ENCODE measurements at places on chromosomes 13 and 19.
A peak's percentile ranks its signal among the peaks of the same experiment; 100 is the strongest.

GRCh38 chr13:53821632-53822031 is 793.0 kb downstream of the OLFM4 start:
- DNase-seq = no peak

- no peak for DNase-seq
Observed at GRCh38 chr13:104170980-104171555, 1104.9 kb upstream of the SLC10A2 start.

GRCh38 chr13:48858122-48858902 is 117.4 kb upstream of the FNDC3A start:
- DNase-seq = no peak

DNA sequence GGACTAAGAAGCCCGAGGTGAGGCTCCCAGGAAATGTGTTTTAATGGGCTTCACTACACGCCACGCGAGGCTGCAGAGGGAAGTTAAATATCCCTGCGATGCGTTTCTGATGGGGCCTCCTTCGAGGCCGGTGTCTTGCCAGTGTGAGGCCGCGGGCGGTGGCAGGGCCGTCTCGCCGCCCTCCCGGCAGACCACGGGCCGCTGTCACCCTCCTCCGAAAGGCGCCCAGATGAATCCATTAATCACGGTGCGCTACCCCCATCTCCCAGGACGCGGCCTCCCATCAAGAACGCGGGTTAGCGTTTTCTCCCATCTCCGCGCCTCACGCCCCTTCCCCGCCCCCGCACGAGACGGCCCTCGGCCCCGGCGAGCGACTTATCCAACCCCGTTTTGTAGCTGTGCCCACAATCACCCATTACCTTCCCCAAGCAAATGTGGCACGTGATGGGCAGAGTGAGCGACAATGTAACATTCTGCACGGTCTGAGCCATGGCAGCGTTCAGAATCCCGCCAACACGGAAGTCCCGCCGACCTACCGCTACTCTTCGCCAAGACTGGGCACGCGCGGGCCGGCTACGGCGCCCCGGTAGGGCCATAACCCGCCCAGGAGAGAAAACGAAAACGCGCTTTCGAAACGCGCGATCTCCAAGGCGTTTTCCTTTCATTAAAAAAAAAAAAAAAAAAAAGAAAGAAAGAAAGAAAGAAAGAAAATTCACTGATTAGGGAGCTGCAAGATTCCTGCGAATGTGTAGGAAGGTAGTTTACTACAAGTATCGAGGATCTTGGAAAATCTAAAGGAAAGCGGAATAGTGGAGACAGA is at the start of gene OBI1:
Gene OBI1, minus strand, starts transcription at position 526 of the 820 bp plus-strand sequence. Its CDS starts 35 bp downstream, at position 491.
- DNase-seq = peak; percentile 86

GRCh38 chr13:111644750-111645149 is 324.3 kb downstream of the TEX29 start:
- DNase-seq = no peak

DNA sequence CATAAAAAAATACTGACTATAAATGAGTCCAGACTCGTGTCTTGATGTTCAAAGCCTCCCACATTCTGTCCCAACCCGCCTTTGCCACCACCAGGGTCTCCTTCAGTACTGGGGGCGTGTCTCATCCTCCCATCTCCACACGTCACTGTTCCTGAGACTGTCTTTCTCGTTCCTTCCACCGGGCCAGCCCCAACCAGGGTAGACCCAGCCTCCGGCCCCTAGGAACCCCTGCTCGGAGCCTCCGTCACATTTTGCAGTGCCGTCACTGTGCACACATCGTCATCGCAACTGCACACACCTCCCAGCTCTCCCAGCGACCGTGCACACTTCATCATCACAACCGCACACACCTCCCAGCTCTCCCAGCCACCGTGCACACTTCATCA is 73.4 kb downstream of the SPACA7 start:
- DNase-seq = no peak

GRCh38 chr13:46726347-46726746 is 70.6 kb downstream of the ESD start:
- no peak for DNase-seq

DNA sequence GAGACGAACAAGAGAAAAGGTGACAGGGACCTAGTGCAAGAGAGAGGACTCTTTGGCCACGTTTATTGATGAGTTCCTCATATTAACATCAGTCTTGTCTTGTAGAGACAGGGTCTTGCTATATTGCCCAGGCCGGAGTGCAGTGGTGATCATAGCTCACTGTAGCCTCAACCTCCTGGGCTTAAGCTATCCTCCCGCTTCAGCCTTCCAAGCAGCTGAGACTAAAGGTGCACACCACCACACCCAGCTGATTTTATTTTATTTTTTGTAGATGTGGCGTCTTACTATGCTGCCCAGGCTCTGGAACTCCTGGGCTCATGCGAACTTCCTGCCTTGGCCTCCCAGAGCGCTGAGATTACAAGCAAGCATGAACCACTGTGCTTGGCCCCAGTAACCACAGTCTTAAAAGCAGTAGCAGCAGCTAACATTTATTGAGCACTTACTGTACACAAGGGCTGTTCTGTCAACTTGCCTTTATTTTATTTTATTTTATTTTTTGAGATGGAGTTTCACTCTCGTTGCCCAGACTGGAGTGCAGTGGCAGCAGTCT is 1.1 kb upstream of the SH2D3A start:
- DNase-seq = peak; percentile 24

DNA sequence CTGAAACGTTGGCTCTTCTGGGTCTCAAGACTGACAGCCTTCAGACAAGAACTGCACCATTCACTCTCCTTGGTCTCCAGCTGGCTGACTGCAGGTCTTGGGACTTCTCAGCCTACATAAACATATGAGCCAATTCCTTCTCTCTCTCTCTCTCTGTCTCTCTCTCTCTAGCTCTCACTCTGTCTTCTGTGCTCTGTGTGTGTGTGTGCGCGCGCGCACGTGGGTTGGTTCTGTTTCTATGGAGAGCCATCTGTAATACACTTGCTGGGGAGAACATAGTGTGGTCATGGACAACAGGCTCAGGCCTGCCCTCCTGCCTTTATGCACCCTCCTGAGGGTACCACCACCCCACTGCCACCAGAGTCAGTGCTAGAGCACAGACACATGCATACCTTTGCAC is 13.7 kb upstream of the SERPINE3 start:
- DNase-seq = no peak

- no peak for DNase-seq
Observed at GRCh38 chr13:30870049-30870884, 35.8 kb upstream of the MEDAG start.

- no peak for DNase-seq
Observed at GRCh38 chr13:39284801-39285388, 246.6 kb downstream of the NHLRC3 start.

DNA sequence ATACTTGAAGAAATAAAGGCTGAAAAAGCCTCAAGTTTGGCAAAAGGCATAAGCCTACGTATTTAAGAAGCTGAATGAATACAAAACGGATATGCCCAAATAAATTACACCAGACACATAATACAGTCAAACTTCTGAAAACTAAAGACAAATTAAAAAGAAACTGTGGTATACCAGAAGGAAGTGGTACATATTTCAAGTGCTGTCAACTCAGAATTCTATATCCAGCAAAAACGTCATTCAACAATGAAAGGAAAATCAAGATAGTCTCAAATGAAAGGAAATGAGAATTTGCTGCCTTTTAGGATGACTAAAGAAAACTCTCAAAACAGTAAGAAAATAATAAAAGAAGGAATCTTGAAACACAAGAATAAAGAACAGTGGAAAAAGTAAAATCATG is 69.5 kb downstream of the POLR1D start:
- DNase-seq = no peak

- no peak for DNase-seq
Observed at GRCh38 chr13:43390619-43391018, 367.2 kb downstream of the DNAJC15 start.

DNA sequence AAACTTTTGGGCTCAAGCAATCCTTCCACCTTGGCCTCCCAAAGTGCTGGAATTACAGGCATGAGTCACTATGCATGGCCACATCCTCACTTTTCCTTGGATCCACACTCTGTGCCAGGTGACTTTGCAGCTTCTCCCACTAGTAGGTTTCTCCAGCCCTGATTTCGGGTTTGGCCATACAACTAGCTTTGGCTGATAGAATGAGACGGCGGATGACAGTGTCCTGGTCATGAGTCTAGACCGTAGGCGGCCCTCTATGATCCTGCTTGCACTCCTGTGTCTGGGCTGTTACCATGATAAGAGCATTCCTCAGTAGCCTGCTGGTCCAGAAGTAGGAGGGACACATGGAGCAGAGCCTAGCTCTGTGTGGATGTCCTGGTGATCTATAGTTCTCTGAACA is 112.5 kb upstream of the KL start:
- no peak for DNase-seq

- DNase-seq = no peak
Observed at GRCh38 chr13:62502588-62502987, 1086.9 kb upstream of the PCDH20 start.

- DNase-seq = no peak
Observed at GRCh38 chr13:55893540-55893939, 1247.2 kb upstream of the PRR20A start.

DNA sequence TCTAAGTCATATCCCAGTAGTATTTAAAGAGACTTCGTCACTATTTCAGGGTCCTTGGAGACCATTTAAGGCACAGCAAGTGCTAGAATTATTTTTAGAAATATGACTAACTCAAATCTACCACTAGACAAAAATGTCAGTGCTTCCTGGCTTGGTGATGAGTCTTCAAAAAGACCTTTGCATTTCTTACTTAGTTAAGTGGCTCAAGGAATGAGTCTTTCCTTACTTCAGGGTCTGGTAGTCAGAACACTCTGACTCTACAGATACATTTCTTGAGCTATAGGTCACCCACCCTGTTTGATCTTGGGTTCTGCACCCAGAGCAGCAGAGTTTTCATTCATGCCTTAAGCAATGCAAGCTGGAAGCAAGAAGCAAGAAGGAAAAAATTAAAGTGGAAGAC is 191.0 kb upstream of the HTR2A start:
- no peak for DNase-seq

- DNase-seq = no peak
Observed at GRCh38 chr13:21672287-21672680, 1.4 kb downstream of the FGF9 start.

DNA sequence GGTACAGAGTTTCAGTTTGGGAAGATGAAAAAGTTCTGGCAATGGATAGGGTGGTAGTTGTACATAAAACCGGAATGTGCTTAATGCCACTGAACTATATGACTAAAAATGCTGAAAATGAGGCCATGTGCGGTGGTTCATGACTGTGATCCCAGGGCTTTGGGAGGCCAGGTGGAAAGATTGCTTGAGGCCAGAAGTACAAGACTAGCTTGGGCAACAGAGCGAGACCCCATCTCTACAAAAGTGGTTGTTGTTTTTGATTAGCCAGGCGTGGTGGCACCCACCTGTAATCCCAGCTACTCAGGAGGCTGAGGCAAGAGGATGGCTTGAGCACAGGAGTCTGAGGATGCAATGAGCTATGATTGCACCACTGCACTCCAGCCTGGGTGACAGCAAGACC is 12.8 kb downstream of the SMAD9 start:
- no peak for DNase-seq

- DNase-seq = no peak
Observed at GRCh38 chr13:25848812-25849745, 202.7 kb downstream of the SHISA2 start.

- DNase-seq = no peak
Observed at GRCh38 chr13:22647156-22647850, 533.5 kb upstream of the SGCG start.

DNA sequence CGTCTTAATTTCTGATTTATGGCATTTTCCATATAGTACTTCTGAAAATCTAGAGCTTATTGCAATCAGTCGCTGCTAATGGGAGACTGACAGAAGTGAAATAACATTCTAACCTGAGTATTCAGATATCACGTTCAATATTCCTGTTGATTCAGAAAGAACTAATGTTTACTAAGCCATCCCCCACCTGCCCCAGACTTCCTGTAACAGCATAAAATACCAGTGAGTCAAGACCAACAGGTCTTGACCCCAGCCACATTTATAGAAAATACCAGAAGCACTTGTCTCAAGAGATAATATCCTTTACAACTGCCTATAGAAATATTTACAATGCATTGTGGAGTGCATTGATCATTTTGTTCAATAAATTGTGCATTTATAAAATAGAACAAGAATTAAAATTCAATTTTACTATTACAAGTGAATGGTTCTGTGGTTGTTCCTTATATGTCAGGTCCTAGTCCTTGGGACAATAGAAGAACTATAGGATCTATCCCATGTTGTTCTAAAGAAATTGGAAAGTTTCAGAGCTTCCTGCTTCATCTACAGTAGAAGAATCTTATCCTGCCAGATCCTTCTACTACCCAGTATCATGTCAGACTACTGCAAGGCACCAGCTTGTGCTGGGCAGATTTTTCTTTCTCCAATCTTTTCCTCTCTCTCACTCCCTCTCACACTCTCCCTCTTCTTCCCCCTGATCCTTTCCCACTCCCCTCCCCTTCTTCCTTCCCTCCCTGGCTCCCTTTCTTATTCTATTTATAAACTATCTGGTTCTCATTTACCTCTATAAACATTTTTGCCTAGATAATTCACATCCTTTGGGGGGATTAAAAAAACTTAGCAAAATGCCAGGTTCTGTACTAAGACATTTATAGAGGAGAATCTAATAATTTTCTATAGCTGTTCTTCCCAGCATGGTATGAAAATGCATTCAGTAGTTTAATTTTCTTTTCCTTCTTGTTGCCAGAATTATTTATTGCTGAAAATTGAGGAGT is 629.9 kb downstream of the DIAPH3 start:
- DNase-seq = no peak

- DNase-seq = no peak
Observed at GRCh38 chr13:32474999-32475792, 47.3 kb upstream of the N4BP2L1 start.

All from effector CD8-positive, alpha-beta T cell (primary cell).